ENCODE measurements at places on chromosomes 7 and 10.

GRCh38 chr10:23067939-23068775 lies 27.2 kb upstream of the MSRB2 start:
- no peak for DNase-seq

- DNase-seq: no peak
Measured at GRCh38 chr10:96655461-96656197, 64.7 kb downstream of the PIK3AP1 start.

GRCh38 chr10:50361946-50362345 lies 110.6 kb upstream of the ASAH2 start:
- DNase-seq: no peak

- no peak for DNase-seq
Measured at GRCh38 chr7:66500087-66500486, 128.6 kb upstream of the KCTD7 start.

DNA sequence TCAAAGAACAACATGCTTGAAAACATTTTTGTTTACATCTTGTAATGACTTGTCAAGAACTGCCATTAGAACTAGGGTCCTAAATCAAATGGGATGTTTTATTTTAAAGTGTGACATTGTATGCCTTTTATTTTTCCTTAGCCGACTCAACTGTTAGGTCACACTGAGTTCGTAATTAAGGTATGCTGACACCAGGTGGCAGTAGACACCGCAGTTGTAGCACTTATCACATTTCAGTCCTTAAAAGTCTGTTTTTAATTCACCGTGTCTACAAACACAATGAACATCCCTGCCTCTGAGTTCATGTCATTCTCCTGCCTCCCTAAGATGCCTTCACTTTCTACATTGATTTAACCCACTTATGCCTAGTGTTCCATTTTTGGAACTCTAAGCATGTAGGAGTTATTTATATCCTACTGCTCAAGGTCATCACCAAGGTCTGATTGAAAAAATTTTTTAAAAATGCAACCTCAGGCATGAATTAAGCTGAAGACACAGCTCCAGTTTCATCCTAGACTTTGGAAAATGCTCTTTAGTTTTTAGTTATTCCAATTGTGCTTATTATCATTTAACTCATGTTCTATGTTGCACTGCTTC lies 186.1 kb downstream of the BMPER start:
- DNase-seq: no peak
